ENCODE measurements at places on chromosomes 6 and 20.

- DNase-seq = no peak
These were observed 67.5 kb downstream of the THEMIS start for GRCh38 chr6:127833336-127833735.

- no peak for DNase-seq
These were observed 84.6 kb downstream of the TRDN start for GRCh38 chr6:123551939-123552707.

GRCh38 chr6:56549014-56549413 lies 93.7 kb downstream of the DST start:
- DNase-seq = no peak

GRCh38 chr20:10644458-10645204 lies 29.2 kb downstream of the JAG1 start:
- no peak for DNase-seq

- DNase-seq = no peak
These were observed 121.7 kb downstream of the SYCP2 start for GRCh38 chr20:59811681-59812171.

- no peak for DNase-seq
These were observed 189.1 kb downstream of the TBX18 start for GRCh38 chr6:84575264-84575663.

- no peak for DNase-seq
These were observed 275.6 kb downstream of the BTBD9 start for GRCh38 chr6:38364127-38364526.
